ENCODE measurements at places on chromosomes 12 and 14.

GRCh38 chr14:100592461-100592891 is 5.3 kb upstream of the BEGAIN start:
- no peak for DNase-seq

GRCh38 chr12:131946757-131947156 is 3.0 kb upstream of the EP400 start:
- DNase-seq: no peak

DNA sequence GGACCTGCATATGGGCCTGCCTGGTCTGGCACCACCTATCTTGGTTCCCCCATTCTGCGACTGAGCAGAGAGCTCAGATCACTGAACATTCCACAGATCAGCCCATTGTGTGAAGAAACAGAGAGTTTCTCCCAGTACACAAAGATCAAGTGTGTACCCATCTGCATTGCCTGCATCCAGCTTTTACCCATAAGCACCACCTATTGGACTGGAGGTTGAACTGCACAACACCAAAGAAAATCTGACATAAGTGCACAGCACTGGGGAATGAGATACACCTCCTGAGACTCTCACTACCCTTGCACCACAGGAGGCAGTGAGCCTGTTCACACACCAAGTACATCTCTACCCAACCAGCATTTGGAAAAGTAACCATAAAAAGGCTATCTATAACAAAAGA is 362.6 kb upstream of the CLEC14A start:
- DNase-seq: no peak

GRCh38 chr12:52903855-52904508 is 894 bp downstream of the KRT8 start:
- DNase-seq: no peak
